Activated T-cell treated with anti-CD3 and anti-CD28 coated beads, Interleukin-2, amount 50 U/mL, for 48 hours (primary cell): ENCODE measurements at places on chromosomes 2 and 18.

- DNase-seq: no peak
These were observed 716.2 kb upstream of the VRK2 start for GRCh38 chr2:57330447-57330846.

GRCh38 chr2:133777574-133777960, 209.3 kb upstream of the NCKAP5 start:
- no peak for DNase-seq

GRCh38 chr2:173806761-173807160, 158.4 kb downstream of the SP3 start:
- no peak for DNase-seq

GRCh38 chr2:149544692-149545091, 42.9 kb downstream of the MMADHC start:
- DNase-seq: no peak

GRCh38 chr18:23918395-23919032, 96.0 kb upstream of the TTC39C start:
- peak; percentile 86 for DNase-seq

DNA sequence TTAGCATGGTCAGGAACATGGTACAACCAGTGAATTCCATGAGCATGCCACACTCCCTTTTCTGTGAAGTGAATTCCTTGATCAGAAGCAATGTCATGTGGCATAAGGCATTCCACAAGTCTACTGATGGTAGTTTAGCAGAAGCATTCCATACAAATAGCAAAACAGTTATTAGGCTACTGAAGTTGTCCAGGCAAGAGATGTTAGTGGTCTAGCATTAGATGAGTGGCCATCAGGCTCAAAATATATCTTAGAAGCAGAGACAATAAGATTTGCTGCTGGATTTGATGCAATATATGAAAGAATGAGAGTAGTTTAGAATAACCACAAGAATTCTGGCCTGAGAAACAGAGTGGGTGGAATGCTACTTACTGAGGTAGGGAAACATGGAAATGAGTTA, 355.3 kb upstream of the NRXN1 start:
- no peak for DNase-seq

DNA sequence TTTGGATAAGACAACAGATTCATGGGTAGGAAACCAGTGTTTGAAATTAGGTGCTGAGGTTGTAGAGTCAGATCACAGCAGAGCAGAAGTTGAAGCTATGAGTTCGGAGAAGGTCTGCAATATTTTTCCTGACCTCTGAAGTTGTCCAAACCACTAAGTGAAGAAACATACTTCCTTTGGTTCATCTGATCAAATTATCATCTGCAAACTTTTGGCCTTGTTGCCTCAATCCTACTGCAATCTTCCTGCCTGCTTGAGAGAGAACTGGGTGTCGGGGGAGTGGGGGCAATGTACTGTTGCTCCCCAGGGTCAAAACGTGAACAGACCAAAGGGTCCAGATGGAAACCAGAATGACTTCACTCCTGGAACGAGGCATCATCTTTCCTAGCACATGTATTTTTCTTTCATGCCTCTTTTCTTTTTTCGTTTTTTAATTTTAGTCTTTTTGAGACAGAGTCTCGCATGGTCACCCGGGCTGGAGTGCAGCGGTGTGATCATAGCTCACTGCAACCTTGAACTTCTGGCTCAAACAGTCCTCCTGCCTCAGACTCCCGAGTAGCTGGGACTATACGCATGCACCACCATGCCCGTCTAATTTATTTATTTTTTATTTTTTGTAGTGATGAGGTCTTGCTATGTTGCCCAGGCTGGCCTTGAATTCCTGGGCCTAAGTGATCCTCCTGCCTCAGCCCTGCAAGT, 42.7 kb downstream of the RAB31 start:
- DNase-seq: no peak

DNA sequence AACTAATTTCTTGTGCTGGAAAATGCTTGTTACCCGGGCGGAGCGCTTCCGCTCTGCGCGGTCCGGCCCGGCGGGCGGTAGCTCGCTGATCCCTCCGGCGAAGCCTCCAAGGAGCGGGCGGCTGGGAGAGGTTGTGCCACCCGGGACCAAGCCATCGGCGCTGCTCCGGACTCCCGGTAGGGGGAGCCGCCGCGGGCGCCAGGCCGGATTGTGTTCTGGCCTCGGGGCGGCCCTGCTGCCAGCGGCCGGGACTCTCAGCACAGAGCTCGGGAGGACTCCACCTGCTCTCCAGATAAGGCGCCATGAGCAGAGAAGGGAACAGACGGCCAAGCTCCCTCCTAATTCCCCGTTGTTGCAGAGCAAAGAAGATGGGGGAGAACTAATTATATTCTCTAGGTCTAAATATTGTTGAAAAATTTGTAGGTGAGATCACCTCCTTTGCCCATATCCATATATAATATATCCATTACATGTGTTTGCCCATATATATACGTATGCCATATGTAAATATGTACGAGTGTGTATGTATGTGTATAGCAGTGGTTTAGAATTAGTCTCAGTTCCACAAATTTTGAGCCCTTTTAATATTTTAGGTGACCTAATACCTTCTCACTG, 13.8 kb upstream of the SATB2 start:
- peak; percentile 75 for DNase-seq

DNA sequence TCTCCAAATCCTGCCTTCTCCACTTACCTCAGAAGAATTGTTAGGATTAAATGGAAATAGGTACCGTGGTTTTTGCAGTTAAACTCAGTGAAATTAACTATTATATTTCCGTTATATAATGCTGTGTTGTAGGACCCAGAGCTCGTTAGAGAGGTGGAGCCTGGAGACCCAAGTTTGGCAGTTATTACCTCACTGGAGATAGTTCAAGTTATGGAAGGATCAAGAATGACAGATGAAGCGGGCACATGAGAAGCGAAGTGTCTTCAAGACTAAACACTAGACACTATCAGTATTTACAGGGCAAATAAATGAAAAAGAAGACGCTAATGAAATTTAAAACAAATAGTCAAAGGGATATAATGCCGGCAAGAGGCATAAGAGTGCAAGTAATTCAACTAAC, 866 bp downstream of the CWC22 start:
- DNase-seq: no peak

DNA sequence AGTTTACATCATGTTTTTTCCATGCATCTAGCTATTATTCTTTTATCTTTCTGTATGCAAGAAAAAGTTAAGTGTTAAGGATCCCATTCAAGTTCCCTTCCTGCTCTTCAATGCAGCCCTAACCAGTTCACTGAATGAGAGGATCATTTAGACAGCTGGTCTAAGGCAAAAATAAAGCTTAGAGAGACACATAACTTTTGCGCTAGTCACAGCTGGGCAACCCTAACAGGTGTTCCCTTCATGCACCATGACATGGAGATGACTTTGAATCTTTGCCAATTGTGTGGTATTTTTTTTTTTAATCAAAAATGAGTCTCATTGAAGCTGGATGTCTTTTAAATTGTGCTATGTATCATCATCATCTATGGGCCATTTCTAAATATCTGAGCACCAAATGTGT, 393.8 kb upstream of the CYRIA start:
- DNase-seq: no peak

DNA sequence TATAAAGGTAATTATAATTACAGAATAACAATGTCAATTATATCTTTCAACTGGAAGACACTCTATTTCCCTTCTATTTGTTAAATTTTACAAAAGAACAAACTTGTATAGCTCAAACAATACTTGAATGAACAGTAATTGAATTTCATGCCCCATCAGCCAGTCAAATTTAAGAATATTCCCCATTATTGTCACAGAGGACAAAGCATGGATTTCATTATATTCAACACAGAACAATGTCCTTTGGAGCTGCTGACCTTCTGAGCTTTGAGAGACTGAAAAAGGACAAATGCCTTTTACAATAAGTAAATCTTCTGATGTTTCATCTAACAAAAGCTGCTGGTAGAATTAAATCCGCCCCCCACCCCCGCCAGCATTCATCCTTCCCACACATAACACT, 187.5 kb upstream of the MC4R start:
- no peak for DNase-seq

- DNase-seq: no peak
These were observed 37.4 kb upstream of the SLC39A10 start for GRCh38 chr2:195619590-195619989.

- no peak for DNase-seq
These were observed 42.7 kb downstream of the BCL11A start for GRCh38 chr2:60510713-60511112.

GRCh38 chr2:48480526-48480925, 49.4 kb upstream of the STON1 start:
- DNase-seq: no peak

- DNase-seq: peak; percentile 55
These were observed 1.8 kb downstream of the B3GNT7 start for GRCh38 chr2:231397011-231397927.

- no peak for DNase-seq
These were observed 251.5 kb upstream of the MGAT5 start for GRCh38 chr2:134002391-134002790.

DNA sequence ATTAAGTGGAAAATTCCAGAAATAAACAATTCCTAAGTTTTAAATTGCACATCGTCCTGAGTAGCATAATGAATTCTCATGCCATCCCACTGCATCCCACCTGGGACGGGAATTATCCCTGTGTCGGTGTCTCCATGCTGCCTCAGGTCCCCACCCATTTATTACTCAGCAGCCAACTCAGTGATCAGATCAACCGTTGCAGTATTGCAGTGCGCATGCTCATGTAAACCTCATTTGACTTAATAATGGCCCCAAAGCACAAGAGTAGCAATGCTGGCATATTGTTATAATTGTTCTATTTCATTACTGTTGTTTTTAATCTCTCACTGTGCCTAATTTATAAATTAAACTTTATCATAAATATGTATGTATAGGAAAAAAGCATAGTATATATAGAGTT, 214.4 kb downstream of the METTL4 start:
- DNase-seq: no peak

- DNase-seq: no peak
These were observed 26.5 kb downstream of the LYPD6B start for GRCh38 chr2:149064856-149065630.

- peak; percentile 20 for DNase-seq
These were observed 115.2 kb downstream of the TTC32 start for GRCh38 chr2:19786408-19787058.

DNA sequence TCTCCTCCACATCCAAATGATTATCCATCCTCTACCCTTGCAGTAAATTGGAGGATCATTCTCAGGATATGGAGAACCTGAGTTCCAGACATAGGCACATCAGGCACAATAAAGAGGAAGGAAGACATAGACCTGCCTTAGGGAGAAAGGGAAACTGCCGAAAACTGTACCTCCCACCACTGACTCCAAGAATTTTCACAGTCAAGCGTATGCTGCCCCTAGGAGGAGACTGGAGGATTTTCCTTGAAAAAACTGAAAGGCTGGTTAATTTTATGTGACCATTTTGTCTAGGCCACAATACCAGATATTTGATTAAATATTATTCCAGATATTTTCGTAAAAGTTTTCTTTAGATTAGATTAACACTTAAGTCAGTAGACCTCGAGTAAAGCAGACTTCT, 638.5 kb upstream of the PKDCC start:
- DNase-seq: no peak

DNA sequence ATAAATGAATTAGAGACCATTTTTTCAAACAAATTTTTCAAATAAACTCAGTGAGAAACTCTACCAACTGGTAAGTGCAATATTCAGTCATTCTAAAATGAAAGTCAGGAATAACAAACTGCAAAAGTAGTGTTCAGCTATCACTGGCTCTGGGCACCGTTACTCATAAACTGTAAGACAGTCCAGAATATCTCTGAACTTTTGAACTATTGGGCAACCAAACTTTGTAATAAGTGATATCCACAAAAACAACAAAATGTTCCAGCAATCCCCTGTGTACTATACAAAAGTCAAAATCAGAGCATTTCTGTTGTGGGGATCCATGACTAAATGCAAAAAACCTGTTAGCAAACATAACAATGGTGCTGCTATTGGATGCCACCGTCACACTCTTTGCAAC, 56.3 kb downstream of the SLC25A12 start:
- DNase-seq: no peak

DNA sequence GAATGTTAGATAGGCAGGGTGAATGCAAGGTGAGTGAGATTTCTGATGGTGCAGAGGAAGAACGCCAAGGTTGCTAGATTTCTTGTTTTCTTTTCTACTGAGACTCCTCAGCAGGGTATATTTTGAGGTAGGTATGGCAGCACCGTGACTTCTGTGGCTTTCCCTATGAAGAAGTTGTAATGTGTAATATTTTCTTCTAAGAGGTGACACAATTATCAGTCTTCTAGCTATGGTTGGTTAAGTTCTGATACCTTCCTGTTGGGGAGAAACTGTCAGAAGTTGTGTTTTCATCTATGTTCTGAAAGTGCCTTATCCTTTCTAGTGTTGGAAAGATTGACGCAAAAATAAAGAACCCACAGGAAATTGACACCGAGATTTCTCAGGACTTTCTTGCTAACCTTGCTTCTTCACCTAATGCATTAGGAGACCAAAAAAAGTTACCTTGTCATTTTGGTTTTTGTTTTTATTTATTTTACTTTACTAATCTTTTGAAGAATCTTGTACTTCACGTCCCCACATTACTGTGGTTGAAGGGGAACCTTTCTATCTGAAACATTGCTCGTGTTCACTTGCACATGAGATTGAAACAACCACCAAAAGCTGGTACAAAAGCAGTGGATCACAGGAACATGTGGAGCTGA, 11.9 kb downstream of the IL18R1 start:
- DNase-seq: no peak

DNA sequence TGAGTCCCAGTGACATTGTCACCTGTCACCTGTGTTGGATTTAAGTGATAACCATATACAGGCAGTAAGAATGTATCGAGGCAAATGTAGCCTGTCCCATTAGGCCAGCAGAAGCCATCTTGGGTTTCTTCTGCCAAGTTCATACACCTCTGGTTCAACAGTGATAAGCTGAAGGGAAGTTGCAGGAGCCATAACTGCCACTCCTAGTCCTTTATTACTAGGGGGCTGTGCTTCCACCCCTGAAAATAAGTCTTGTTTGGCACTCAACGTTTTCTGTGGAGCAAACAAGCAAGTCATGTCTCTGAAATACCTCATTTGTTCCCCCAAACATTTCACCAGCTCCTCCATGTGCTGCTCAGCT, 58.1 kb upstream of the ALPP start:
- no peak for DNase-seq

DNA sequence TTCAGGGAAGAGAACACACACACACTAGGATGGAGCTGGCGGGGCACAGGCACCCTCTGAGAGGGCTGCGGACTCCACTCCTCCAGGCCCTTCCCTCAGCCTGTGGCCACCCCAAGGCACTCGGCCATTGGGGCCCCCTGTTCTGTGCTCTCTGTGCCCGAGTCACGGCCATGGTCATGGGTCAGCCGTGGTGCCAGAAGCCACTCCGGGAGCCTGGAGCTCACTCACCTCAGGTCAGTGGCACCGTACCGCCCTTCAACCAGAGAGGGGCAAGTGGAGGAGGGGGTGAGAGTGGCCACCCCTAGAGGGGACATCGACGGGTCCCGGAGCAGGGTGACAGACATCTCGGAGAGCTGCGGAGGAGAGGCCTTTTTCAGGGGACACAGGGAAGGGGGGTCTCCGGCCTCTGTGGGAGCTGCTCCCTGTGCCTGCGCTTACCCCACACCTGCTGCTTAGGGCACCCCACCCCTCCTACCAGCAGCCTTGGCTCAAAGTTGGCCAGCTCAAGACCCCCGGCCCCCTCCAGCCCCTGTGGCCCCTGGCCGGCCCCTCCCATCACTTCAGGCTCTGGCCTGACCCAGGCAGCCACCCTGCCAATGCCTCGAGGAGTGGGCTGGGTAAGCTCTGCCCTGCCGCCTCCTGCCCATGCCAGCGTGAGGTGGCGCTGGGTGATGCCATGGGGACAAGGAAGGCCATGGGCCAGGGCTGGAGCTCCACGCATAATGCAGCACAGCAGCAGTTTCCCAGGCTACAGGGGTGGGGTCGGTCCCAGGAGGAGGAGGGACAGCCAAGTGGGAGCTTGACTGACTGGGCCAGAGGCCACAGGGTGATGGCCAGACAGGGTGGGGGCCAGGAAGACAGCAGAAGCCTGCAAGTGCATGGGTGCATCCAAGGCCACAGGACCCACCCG, 29.3 kb downstream of the AQP12A start:
- DNase-seq: no peak
